ENCODE measurements at places on chromosomes 5 and 9.

DNA sequence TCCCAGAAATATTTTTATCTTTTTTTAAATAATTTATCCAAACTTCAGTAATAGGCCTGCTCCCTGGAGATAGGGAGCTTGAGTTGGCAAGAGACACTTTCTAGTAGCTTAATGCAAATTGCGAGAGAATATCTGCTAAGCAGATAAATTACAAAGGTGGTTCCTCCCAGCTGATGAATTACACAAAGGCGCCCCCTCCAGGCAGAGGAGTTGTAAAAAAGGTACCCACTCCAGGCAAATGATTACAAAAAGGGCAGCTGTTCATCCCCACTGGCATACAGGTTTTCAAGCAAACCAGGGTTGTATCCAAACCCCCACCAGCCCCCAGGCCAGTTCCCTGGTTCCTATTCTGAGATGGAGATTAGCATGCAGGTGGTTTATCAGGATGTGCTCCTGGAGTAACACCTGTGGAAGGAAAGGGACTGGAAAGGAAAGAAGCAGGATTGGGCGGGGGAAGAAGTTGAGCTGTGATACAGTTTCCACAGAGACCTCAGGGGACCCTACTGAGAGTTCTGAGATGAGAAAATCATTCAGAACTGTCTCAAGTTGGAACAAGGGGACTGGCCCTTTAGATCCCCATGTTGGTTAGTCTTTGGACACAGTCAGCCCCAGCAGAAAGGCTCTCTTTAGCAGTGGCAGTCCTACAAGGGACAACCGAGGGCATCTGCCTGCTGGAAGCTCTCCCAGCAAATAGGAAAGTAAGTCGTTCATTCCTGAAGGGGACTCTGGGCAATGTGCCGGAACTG is 25.5 kb downstream of the ESM1 start:
- no peak for DNase-seq

- DNase-seq, result no peak
Measured at GRCh38 chr5:55986931-55987330, 7.8 kb downstream of the IL6ST start.

GRCh38 chr5:14983666-14984441 is 112.3 kb upstream of the ANKH start:
- no peak for DNase-seq

GRCh38 chr5:179696603-179697002 is 2.2 kb upstream of the CANX start:
- DNase-seq, result no peak

DNA sequence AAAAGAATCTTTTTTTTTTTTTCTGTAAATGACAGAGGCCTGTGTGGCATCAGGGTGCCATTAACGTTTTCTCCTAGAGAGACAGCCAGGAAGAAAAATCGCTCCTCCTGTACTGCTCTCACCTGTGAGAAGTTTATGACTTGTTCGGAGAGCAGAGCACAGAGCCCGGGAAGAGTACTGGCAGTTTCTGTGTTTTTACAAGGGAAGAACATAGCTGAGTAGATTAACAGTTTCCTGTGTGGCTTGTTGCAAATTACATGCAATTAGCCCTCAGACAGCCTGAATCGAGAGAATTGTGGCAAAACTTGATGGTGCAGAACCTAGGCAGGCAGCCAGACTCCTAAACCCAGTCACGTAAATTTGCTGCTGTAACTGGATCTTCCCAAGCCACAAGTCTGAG is 32.1 kb downstream of the PRKACG start:
- DNase-seq, result no peak

- no peak for DNase-seq
Measured at GRCh38 chr9:14961372-14962068, 51.3 kb upstream of the FREM1 start.

GRCh38 chr5:88279584-88279983 is 10.9 kb upstream of the TMEM161B start:
- DNase-seq, result no peak

GRCh38 chr9:80867731-80868130 is 821.6 kb downstream of the TLE1 start:
- no peak for DNase-seq

GRCh38 chr9:21945606-21946005 is 48.6 kb downstream of the CDKN2A start:
- no peak for DNase-seq

- DNase-seq, result no peak
Measured at GRCh38 chr5:61256474-61256873, 75.6 kb upstream of the ZSWIM6 start.

GRCh38 chr5:114010362-114010761 is 351.5 kb upstream of the KCNN2 start:
- DNase-seq, result no peak

DNA sequence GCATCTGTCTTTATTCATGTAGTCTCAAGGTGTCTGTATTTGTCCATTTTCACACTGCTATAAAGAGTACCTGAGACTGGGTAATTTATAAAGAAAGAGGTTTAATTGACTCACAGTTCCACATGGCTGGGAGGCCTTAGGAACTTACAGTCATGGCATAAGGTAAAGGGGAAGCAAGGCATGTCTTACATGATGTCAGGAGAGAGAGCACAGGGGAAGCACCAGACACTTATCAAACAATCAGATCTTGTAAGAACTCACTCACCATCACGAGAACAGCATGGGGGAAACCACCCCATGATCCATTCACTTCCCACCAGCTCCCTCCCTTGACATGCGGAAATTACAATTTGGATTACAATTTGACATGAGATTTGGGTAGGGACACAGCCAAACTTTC is 44.2 kb downstream of the NLN start:
- DNase-seq, result no peak

DNA sequence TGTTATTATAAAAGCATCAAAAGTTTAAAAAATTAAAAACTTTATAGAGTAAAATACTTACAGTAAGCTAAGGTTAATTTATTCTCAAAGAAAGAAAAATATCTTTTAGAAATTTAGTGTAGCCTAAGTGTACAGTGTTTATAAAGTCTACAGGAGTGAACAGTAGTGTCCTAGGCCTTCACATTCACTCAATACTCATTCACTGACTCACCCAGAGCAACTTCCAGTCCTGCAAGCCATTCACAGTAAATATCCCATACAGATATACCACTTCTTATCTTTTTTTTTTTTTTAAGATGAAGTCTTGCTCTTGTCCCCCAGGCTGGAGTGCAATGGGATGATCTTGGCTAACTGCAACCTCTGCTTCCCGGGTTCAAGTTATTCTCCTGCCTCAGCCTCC is 73.1 kb upstream of the FST start:
- DNase-seq, result no peak

- DNase-seq, result no peak
Measured at GRCh38 chr5:178423431-178423830, 166.8 kb downstream of the COL23A1 start.

GRCh38 chr9:137970098-137970497 is 92.5 kb downstream of the CACNA1B start:
- DNase-seq, result no peak
